ENCODE measurements at places on chromosomes 12 and 14.

- DNase-seq, result no peak
- H3K36me3 ChIP-seq, result no peaks in the 10 kb centered on the region
- H3K27ac ChIP-seq, result no peak overlapping the region
- H3K4me1 ChIP-seq, result no peaks in the 10 kb centered on the region
- no peak overlapping the region for H3K4me3 ChIP-seq
Measured at GRCh38 chr14:58397156-58397555, 1.4 kb downstream of the TOMM20L start.

DNA sequence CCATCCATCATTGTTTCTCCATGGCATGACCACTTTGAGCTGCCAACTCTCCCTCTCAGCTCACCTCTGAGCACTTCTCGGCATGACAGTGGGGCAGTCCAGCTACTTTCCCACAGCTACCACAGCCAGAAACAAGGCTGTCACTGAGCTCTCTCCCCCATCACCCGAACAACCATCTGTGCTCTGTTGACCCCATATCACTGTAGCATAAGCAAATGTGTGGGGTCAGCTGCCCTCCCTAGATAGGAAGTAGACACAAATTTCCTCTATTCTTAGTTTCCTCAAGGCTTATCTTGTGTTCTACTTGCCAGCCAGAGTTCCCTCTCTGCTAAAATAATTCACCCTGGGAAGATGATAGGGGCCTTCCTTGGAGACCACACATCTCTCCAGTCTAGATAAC, 82.6 kb upstream of the FUT8 start:
- no peak overlapping the region for H3K27ac ChIP-seq
- no peak for DNase-seq
- no peaks in the 10 kb centered on the region for H3K36me3 ChIP-seq
- no peaks in the 10 kb centered on the region for H3K27me3 ChIP-seq

- H3K4me3 ChIP-seq, result no peak overlapping the region
- H3K27me3 ChIP-seq, result peaks cover 14% of the 10 kb centered on the region
- DNase-seq, result no peak
- no peak overlapping the region for H3K27ac ChIP-seq
- H3K4me1 ChIP-seq, result no peaks in the 10 kb centered on the region
- no peaks in the 10 kb centered on the region for H3K36me3 ChIP-seq
Measured at GRCh38 chr14:101184572-101184971, 281.1 kb upstream of the RTL1 start.

DNA sequence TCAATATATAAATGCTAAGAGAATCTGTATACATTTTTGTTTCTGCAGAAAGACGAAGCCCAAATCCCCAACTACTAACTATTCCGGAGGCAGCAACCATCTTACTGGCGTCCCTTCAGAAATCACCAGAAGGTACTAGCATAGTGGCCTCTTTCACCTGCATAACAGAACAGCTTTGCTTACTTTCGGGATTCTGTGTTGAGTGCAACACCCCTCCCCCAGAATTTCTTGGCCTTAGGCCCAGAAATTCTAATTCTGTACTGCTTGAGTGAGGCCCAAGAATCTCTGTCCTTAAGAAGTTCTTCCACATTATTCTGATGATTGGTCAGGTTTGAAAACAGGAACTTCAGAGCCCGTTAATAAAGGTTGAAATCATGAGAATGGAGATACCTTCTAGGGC, 2.9 kb downstream of the SPX start:
- H3K4me1 ChIP-seq, result peaks cover 3% of the 10 kb centered on the region
- no peaks in the 10 kb centered on the region for H3K36me3 ChIP-seq
- no peaks in the 10 kb centered on the region for H3K27me3 ChIP-seq
- no peak for DNase-seq
- no peak overlapping the region for H3K27ac ChIP-seq
- H3K4me3 ChIP-seq, result no peak overlapping the region

- peaks cover 43% of the 10 kb centered on the region for H3K4me1 ChIP-seq
- no peak overlapping the region for H3K27ac ChIP-seq
Measured at GRCh38 chr12:120239776-120240494, 25.6 kb downstream of the PXN start.

DNA sequence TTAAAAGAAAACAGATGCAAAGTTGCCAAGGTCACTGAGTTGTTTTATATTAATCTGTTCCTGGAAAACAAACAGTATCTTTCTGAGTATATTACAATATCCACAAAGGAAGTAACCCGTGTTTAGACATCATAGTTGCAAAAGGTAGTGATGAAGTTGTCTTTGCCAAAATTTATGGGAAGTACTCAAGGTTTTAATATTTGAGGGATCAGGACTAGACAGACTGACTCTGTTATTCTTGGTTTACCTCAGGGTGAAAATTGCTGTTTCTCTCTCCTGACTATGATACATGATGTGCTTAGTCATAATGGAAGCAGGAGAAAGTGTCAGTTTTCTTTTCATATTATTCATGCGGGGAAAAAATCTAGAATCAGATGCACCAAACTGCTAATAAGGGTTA, 28.3 kb downstream of the TMEM233 start:
- H3K4me3 ChIP-seq, result no peak overlapping the region
- no peaks in the 10 kb centered on the region for H3K27me3 ChIP-seq
- H3K4me1 ChIP-seq, result no peaks in the 10 kb centered on the region
- no peaks in the 10 kb centered on the region for H3K36me3 ChIP-seq
- no peak overlapping the region for H3K27ac ChIP-seq

- DNase-seq, result no peak
- no peak overlapping the region for H3K27ac ChIP-seq
- peaks cover 10% of the 10 kb centered on the region for H3K4me1 ChIP-seq
- no peak overlapping the region for H3K4me3 ChIP-seq
Measured at GRCh38 chr12:94700662-94701061, 50.3 kb upstream of the TMCC3 start.

DNA sequence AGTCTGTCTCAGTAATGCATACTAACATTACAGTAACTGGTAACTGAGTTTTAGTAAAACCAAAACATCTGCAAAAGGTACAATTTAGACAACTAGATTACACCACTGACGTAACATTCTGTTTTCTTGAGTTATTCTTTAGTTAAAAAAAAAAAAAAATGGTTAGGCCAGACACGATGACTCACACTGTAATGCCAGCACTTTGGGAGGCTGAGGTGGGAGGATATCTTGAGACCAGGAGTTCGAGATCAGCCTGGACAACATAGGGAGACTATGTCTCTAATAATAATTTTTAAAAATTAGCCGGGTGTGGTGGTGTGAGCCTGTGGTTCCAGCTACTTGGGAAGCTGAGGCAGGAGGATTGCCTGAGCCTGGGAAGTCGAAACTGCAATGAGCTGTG, 34.1 kb downstream of the AP5M1 start:
- no peaks in the 10 kb centered on the region for H3K36me3 ChIP-seq
- H3K4me1 ChIP-seq, result no peaks in the 10 kb centered on the region
- no peak overlapping the region for H3K4me3 ChIP-seq
- H3K27ac ChIP-seq, result no peak overlapping the region
- no peaks in the 10 kb centered on the region for H3K27me3 ChIP-seq
- DNase-seq, result no peak

DNA sequence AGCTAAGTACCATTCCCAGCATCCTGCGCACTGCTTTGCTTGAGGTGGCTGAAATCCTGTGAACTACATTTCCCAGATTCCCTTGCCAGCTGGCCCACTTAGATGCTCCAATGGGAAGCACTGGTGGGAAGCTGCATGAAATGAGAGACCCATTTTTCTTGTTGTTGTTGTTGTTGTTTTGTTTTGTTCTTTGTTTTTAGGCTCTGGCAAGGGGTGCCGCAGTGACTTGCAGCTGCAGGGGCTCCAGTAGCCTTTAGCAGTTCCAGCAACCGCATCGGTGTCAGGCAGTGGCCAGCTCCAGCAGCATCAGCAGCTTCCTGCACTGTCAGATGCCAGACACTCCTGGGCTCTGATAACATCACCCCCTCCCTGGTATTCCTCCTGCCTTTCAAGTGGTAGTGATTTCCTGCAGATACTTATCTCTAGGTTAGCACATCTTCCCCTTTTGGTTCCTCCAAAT, 8.8 kb upstream of the EGLN3 start:
- H3K4me3 ChIP-seq, result no peak overlapping the region
- no peaks in the 10 kb centered on the region for H3K36me3 ChIP-seq
- no peaks in the 10 kb centered on the region for H3K27me3 ChIP-seq
- no peaks in the 10 kb centered on the region for H3K4me1 ChIP-seq
- no peak for DNase-seq
- no peak overlapping the region for H3K27ac ChIP-seq

DNA sequence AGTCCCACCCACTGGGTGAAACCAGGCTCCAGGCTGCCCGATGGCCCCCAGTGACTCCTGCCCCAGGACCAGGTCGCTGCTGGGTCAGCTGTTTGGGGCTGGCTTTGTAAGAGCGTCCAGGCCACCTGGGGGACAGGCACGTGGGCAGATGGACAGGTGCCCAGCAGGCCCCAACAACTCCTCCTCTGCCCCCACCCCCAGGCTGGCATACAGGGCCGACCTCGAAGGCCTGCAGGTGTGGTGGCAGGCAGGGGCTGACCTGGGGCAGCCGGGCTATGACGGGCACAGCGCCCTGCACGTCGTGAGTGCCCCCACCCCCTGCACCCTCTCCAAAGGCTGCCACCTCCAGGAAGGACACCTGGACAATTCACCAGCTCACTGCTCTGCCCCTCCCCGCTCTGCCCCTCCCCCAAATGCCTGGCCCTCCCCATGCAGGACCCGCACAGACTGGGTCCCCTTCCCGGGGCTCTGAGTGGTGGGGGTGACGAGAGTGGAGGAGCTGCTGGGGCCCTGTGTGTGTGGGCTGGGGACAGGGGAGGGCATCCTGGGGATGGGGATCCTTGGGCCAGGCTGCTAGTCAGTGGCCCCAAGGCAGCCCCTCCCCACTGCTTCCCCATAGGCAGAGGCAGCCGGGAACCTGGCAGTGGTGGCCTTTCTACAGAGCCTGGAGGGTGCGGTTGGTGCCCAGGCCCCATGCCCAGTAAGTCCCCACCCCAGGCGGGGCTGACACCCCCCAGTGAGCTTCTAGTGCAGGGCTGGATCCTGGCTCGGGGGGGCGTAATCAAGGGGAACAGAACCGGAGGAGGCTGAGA, 26.0 kb downstream of the ASPG start:
- no peak overlapping the region for H3K27ac ChIP-seq
- no peak for DNase-seq
- no peaks in the 10 kb centered on the region for H3K27me3 ChIP-seq
- no peaks in the 10 kb centered on the region for H3K36me3 ChIP-seq

- no peaks in the 10 kb centered on the region for H3K36me3 ChIP-seq
- peaks cover 18% of the 10 kb centered on the region for H3K4me1 ChIP-seq
- H3K27ac ChIP-seq, result no peak overlapping the region
- no peak for DNase-seq
- H3K4me3 ChIP-seq, result no peak overlapping the region
Measured at GRCh38 chr14:100309028-100309737, 2.9 kb upstream of the SLC25A29 start.

GRCh38 chr14:58597041-58597440, 40.7 kb upstream of the DACT1 start:
- DNase-seq, result no peak
- H3K4me1 ChIP-seq, result no peaks in the 10 kb centered on the region
- no peak overlapping the region for H3K4me3 ChIP-seq
- H3K36me3 ChIP-seq, result no peaks in the 10 kb centered on the region
- H3K27ac ChIP-seq, result no peak overlapping the region
